ENCODE measurements at places on chromosomes 12 and 14. TPM values are rescaled to one million over a fixed set of nuclear protein-coding genes. Genes with fewer than 3 reads are reported as not detected.

- DNase-seq = peak; percentile 71
These were observed 19.4 kb downstream of the PPP1R36 start for GRCh38 chr14:64569138-64569631.

DNA sequence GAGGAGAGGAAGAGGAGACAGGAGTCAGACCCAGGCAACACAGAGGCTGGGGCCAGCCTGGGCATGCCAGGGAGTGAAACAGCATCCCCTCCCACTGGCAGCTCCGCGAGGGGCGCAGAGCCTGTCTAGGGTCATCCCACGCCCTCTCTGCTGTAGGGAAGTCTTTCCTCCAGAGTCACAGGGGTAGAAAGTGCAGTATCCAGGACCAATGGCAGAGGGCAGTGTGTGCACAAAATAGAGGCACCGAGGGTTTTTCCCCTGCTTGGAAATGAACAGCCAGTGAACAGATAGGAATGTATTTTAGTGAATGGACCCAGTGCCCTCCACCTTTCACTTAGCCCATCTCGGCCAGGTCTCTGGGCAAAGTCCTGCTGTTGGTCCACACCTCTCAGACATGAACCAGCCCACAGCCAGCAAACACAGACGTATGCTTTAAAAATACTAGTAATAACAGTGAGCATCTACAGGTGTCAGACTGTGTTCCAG is 9.4 kb upstream of the KRT74 start:
- DNase-seq = peak; percentile 79

DNA sequence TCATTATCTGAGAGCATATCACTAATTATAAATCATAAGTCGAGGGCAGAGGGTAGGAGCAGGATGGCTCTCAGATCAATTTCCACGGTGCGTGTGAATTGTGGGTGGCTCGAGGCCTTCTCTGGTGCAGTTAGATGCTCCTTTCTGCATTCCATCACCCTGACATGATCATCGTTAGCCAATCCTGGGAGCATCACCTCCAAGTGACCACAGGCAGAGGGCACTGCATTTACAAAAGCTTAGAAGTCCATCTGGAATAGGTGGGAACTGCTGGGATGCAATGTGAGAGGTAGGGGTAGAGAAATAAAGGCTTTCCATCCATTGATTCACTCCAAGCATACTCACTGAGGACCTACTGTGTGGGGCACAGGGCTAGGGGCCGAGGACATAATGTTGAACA is 538.2 kb upstream of the TBX3 start:
- no peak for DNase-seq

DNA sequence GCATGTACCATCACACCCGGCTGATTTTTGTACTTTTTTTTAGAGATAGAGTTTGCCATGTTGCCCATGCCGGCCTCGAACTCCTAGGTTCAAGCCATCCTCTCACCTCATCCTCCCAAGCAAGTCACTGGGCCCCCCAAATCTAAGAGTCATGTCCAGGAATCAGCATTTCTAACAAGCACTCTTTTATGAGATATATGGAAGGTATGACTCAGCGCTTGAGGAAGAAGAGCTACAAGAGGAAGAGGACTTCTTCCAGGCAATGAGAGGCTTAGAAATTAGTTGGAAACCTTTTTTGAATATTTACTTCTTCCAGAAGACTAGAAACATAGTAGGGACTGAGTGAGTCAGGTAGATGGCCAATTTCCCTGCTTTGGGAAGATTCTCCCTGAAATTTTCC is 114.5 kb downstream of the HMGA2 start:
- DNase-seq = no peak

DNA sequence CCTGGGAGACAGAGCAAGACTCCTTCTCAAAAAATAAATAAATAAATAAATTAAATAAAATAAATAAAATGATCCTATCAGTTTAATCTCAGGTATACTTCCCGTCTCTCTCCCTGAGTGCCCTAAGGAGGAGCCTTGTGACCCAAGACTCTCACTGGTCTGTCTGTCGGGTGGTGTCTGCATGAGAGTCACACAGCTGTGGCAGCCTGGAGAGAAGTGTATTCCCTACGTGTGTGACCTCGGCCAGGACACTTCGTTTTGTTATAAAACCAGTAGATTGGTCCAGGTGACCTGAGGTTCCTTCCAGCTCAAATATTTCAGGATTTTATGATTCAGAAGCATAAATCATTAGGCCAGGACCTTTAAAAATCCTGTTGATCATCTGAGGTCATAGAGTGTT is 4.8 kb downstream of the SYNE3 start:
- no peak for DNase-seq

- no peak for DNase-seq
These were observed 194.4 kb downstream of the EFCAB11 start for GRCh38 chr14:89760086-89760485.

- no peak for DNase-seq
These were observed 23.9 kb downstream of the RCOR1 start for GRCh38 chr14:102616318-102616717.

DNA sequence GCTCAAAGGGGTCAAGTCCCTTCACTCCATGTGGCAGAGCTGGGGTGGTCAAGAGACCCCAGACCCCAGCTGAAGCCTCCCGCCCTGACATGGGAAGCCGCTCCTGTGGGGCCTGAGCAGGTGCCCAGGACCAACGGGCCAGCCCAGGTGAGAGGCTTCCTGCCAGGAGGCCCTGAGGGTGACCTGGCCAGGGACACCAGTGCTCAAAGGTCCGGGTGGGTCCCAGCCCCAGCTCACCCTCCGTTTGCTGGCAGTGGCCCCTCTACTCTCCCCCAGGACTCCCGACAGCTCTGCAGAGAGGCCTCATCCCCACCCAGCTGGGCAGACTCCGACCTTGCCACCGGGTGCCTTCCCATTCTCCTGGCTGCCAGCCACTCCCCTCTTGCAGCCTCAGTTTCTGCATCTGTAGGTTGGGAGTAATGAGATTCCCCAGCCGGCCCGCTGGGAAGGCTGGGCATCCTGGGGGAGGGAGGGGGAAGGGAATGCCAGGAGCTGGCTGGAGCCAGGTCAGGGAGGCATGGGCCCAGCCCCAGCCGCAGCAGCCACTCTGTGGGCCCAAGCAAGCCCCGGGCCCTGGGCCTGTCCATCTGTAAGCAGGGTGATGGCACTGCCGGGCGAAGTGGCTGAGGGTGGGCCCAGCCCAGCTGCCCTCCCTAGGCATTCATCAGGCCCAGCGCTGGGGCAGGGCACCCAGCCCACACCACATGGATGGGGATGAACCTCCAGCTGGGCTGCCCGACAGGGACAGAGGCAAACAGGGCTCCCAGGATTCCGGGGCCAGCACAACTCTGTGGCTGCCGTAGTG is 10.3 kb upstream of the INF2 start:
- DNase-seq = peak; percentile 43

Gene HOXC4
- 3.5 TPM for total RNA-seq

Gene TMEM52B
- 0.18 TPM for total RNA-seq
